ENCODE measurements at places on chromosomes 7 and 10.

- no peak for DNase-seq
These were observed 29.7 kb upstream of the SEC61G start for GRCh38 chr7:54788664-54789063.

- no peak for DNase-seq
These were observed 67.4 kb upstream of the ZNF438 start for GRCh38 chr10:31099094-31099493.

- no peak for DNase-seq
These were observed 12.4 kb downstream of the DNAJC9 start for GRCh38 chr10:73234695-73235094.

DNA sequence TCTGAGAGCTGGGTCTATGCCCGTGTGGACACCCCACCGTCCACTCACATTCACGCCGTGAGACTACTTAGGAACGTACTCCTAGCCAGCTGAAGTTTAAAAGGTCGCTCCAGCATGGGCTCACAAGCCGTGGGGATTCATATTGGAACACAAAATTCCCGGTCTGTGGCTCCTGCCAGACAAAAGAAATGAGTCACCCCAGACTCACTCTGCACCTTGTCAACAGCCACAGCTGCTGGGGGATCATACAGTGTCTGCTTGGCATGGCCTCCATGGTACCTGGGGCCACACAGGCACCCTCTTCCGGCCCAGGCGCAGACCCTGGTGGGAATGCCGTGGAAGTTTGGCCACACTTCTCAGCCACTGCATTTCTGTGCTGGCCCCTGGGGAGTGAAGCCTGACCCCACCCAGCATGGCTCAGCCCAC lies 228.4 kb downstream of the DNAJB6 start:
- DNase-seq = no peak

DNA sequence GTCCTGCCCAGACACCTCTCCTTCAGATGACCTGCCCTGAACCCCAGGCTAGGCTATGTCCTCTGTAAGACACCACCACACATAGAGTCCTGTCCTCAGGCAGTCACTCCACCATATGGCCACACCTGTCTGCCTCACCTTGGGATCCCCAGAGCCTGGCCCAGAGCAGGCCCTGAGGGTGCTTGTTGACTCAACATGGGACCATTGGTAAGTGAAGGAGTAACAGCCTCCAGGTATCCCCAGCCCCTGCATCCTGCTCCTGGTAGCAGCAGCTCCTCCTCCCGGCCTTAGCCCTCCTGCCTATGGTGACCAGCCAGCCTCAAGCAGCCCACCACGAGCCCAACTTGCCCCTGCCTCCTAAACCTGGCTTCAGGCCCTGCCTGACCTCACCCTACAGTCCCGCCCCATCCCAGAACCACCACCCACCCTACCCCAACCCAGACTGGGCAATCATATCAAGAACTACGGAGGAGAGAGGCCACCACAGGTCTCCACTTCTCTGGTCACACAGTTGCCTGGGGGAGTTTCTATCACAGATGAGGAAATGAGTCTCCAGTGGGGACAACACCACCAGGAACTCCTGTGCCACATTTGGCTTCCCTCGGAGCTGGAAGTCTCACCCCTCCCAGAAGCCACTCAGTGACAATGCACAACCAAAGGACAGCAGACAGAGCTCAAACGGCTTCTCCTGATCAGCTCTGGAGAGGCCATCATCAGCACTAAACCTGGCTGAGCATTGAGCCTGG lies 136.6 kb downstream of the GRID1 start:
- DNase-seq = no peak

GRCh38 chr7:52741670-52742290 lies 293.7 kb upstream of the POM121L12 start:
- no peak for DNase-seq

DNA sequence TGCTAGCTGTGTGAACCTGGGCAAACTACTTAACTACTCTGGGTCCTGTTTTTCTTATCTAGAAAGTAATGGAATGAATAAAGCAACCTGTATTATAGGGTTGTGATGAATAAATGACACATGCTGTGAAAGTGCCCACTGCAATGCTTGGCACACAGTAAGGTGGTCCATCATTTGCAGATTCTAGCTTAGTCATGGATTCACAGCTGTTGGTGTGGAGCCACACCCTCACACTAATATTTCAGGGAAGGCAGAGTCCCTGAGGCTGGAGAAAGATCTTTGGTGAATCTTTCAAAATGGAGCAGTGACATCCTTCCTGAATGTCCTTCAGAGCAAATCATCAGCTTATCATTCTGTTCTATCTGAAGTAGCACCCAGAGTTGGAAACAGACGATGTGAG lies 60.6 kb downstream of the A1CF start:
- DNase-seq = no peak

GRCh38 chr7:98795741-98796493 lies 73.9 kb downstream of the TMEM130 start:
- DNase-seq = no peak

DNA sequence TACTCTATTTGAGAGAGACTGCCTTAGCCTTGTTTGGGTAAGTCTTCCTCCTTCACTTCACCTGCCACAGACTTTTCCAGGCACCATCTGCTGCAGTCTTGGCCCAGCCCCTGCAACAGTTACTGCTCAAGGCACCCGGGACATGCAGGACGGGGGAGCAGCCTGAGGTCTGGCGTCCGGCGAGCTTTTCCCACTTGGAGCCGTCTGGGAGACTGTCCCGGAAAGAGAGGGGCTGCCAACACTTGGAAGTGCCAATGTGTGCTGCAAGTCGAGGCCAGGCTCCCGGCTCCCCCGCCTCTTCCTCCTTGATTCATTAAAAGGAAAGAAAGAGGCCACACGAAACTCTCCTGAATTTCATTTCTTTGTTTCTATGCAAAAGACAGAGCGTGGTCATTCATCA lies 13.7 kb downstream of the HTRA1 start:
- no peak for DNase-seq

- DNase-seq = no peak
These were observed 115.4 kb upstream of the ETV1 start for GRCh38 chr7:14104861-14105260.

DNA sequence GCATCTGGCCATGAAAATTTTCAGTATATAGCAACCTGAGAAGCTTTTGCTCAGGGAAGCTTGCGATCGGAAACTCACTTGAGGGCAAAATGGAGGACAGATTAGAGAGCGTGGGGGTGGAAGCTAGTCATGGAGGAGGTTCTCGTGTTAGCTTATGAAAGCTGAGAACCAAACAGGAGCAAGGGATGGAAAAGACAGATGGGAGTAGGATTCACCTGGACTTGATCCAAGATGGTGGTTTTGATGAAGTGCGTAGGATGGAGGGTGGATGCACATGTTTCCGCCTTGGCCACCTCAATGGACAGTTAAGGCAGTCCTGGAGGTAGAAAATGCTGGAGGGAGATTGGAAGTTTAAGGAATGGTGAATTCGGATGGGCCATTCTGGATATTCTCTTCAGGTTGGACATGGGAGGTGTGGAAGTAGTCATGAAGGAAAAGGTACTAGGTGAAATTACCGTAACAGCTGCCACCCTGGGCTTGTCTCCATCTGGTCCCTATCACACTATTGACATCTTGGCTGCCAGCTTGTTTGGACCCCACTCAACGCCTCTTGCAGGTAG lies 6.3 kb upstream of the C10orf95 start:
- no peak for DNase-seq

- DNase-seq = no peak
These were observed 32.1 kb upstream of the MDFIC start for GRCh38 chr7:114889646-114890285.

GRCh38 chr10:7033031-7033430 lies 377.8 kb downstream of the SFMBT2 start:
- no peak for DNase-seq

GRCh38 chr7:139647814-139648390 lies 124.4 kb downstream of the CLEC2L start:
- no peak for DNase-seq

- no peak for DNase-seq
These were observed 3.4 kb downstream of the DNMBP start for GRCh38 chr10:100006243-100006886.

- DNase-seq = no peak
These were observed 318.9 kb downstream of the KCNMA1 start for GRCh38 chr10:77318739-77319138.
